ENCODE measurements at places on chromosomes 6 and 20.

- no peak for DNase-seq
These were observed at the start of gene CLIC5 for GRCh38 chr6:46015119-46015968. Gene CLIC5, minus strand, starts transcription at chr6:46015860. Its CDS starts 318 bp downstream, at chr6:46015542.

GRCh38 chr6:143878272-143878760 lies 14.0 kb downstream of the ZC2HC1B start:
- no peak for DNase-seq

GRCh38 chr20:62599216-62600110 lies 42.8 kb upstream of the SLCO4A1 start:
- DNase-seq, result no peak

- DNase-seq, result no peak
These were observed 132.9 kb downstream of the SCML4 start for GRCh38 chr6:107691062-107691751.

DNA sequence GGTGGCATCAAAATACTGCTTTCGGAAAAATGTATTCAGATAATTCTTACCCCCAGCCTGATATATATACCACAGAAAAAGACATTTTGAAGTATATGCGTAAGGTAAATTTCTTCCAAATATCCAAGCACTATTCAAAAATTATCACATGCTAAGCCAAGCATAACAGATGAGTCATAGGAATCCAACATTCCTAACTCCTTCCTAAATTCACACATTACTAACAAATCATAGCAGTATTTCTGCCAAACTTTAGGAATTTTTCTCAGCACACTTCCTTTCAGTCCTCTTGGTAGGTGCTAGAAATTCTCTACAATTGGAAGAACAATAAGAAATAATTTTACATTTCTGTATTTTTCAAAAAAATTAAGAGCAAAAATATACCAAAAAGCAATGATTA lies 417.5 kb downstream of the EYS start:
- DNase-seq, result no peak

DNA sequence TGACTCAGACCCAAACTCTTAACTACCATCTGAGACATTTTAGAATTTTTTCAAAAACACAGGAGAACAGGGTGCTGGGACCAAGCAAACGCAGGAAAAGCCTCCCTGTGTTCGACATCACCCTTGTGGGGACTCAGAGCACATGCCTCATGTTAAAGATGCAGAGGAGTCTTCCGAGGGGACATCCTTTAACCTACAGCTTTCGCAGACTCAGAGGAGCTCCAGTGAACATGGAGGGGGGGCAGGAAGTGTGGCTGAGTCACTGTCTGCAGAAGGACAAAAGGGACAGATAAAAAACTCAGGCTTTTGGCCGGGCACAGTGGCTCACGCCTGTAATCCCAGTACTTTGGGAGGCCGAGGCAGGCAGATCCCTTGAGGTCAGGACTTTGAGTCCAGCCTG lies 15.1 kb downstream of the BMP7 start:
- no peak for DNase-seq

GRCh38 chr6:107644513-107644912 lies 154.6 kb downstream of the SOBP start:
- DNase-seq, result no peak

DNA sequence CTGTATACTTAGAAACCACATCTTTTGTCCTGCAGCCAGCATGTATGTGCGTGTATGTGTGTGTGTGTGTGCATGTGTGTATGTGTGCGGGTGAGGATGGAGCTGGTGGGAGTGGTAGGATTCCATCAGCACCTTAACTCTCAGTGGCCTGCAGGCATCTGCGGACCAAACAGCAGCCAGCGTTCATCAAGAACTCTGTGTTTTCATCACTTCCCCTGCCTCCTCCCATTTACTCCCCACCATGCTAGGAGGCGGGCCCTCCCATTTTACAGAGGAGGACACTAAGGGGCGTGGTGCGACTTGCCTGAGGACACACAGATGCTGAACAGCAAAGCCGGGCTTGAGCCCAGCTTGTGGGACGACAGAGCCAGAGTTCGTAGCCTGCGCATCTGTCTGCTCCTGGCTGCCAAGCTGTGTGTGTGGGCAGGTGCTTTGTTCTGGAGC lies 8.9 kb downstream of the VSTM2L start:
- DNase-seq, result no peak

- no peak for DNase-seq
These were observed 30.1 kb upstream of the LRRN4 start for GRCh38 chr20:6083926-6084325.

Data from hypothalamus (tissue), 51 donors.